Fibroblast of skin of left biceps (primary cell): ENCODE measurements at places on chromosomes 5 and 9.

- no peak for DNase-seq
Measured at GRCh38 chr5:148910216-148910615, 83.8 kb downstream of the ADRB2 start.

- no peak for DNase-seq
Measured at GRCh38 chr5:44358421-44358820, 30.8 kb downstream of the FGF10 start.

DNA sequence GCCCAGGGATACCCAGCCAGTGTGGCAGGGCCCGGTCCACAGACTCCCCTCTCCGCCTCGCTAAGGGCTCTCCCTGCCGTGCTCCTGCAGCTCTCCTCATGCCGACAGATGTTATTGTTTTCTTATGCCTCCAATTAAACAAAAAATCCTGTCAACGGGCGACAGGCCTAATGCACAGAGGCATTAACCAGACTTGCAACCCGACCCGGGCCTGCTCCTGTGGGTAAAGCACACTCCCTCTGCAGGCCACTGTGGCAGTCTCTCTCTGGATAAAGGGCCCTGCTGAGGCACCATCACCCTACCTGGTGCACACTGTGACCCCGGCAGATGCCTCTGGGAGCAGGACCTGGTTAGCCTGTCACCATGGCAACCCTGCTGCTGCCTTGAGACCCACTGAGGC, 27.5 kb upstream of the HAND1 start:
- DNase-seq, result no peak

GRCh38 chr9:76652894-76653293, 111.3 kb upstream of the PCA3 start:
- DNase-seq, result no peak

- no peak for DNase-seq
Measured at GRCh38 chr5:120173125-120173524, 291.0 kb upstream of the PRR16 start.
